NCI-H2171 treated with DMSO at 0.1 percent for 48 hours (cell line): ENCODE measurements at places on chromosomes 16 and 17.

DNA sequence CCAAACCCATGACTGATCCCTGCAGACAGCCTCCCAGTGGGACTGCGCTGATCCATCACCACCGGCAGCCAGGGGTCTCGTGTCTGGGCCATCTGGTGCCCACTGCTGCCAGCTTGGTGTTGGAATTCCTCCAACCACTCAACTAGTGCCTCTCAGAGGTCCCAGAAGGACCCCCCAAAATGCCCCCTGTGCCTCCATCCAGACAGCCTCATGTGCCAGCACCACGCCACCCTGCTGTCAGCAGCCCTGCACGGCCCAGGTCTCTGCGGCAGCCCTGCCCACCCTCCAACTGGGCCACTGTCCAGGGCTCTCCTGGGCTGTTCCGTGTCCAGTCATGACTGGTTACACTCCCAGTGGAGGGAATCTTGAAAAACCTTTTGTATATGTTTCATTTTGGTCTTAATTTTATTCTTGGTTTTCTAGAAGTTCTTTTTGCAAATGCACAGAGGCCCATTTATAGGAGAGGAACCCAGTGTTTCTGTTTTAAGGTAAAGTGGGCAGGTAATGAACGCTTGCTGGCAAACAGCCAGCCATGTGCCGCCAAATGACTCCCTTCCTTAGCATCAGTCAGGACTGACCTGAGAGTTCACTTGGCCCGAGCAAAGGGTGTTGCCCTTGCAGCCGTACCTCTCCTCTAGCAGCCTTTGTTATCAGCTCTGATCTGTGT, 34.6 kb downstream of the GRIN2C start:
- peak; percentile 85 for DNase-seq

DNA sequence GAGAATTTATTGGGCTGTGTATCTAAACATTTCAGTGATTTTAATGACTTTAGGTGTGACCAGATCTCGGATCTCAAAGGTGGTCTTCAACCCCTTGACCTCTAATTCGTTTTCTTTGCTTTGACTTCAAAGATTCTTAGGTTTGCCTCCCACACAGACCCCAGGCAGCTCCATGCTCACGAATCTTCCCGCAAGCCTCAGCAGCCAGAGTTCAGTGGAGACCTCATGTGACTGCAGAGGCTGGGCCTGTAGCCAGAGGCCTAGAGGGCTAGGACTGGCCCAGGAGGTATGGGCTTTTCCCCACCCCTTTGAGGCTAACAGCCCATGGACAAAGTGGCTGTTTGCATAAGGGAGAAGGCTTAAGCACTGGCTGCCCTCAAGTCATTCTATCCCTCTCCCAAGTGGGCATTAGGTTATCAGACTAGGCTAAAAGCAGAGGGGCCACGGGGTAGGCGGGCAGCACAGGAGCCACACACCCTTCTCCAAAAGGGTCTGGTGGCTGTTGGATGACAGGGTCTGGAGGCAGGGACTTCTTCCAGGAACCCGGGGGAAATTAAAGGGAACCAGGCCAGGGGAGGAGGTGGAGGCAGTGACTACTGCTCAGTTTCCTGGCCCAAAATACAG, 3.0 kb downstream of the HIRIP3 start:
- DNase-seq: no peak

DNA sequence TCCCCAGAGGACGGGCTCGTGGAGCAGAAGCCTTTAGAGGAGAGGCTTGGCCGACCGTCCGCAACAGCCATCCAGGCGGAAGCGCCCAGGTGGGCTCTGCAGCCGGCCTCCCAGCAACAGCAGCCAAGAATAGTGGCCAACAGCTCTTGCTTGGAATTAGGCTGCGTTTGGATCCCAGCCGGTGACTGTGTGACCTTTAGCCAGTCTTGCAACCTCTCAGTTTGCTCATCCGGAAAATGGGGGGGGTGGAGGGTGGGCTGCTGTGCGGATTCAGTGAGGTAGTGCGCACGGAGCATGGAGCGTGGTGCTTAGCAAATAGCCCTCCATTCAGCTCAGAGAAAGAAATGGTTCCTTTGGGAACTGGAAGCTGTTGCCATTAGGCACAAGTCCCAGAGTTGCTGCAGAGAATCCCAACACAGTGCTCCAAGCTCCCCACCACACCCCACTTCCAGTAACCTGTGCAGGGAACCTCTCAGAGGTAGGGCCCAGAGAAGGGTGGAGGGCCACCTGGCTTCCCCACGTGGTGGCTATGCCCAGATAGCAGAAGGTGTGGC, 46.7 kb downstream of the RTN4RL1 start:
- DNase-seq: no peak

DNA sequence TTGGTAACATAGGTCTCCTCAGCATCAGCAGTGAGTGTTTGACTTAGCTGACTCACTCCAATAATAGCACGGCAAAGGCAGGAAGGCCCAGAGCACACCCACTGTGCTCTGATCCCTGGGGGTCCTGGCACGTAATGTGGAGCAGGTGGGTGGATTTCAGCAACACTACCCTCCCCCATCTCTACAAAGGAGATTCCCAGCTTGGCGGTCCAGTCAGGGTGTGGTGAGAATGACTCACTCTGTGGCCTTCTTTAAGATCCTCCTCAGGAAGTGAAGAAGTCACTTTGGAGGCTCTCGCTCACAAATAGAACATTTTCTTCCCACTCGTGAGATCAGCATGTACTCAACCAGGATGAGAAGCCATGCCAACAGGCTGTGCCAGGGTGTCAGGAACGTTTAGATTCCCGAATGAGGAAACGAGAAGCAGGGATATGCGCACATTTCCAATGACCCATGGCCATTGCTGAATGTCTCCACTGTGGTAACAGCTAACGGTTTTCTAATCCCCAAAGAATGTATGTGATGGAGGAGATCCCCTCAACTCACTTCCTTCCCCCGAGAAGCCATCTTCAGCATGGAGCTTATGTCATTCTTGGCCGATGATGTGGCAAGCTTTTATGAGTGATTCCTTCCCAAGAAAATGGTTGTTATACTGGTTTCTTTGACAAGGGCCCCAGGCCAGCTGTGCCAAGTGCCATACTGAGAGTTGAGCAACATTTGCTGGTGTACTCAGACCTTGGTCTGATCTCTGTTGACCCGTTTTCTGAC, 365.2 kb downstream of the C16orf95 start:
- no peak for DNase-seq

DNA sequence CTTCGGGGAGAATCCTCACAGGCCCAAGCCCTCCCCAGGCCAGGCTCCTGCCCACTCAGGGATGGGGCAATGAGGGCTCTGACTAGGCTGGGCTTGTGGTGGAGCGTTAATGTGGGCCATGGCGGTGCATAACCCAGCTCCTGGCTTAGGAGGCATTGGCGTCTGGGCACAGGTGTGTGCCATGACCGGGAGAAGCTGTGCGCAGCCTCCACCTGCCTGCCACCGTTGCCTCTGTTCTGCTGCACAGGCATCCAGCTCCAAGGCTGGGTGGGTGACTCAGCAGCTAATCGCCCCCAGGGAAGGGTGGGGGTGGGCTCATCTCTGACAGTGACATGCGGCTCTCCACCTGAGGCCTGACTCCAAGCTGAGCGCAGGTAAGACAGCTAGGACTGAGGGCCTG, 3.5 kb upstream of the ARHGAP27 start:
- no peak for DNase-seq

GRCh38 chr16:70432356-70432722, 6.6 kb downstream of the ST3GAL2 start:
- no peak for DNase-seq

DNA sequence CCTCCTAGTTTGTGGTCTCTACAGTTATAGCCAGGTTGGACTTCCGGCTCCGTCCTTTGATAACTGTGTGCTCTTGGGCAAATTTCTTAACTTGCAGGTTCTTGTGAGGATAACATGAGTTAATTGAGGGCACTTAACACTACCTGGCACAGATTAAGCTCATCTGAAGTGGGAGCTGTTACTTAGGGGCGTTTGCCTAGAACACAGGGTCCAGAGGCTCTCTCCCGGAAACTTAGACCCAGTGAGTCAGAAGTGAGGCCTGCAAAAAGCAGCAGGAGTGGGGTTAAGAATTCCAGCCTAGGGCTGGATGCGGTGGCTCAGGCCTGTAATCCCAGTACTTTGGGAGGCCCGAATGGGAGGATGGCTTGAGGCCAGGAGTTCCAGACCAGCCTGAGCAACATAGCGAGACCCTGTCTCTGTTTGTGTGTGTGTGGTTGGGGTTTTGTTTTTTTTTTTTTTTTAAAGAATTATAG, 1.4 kb downstream of the MVP start:
- no peak for DNase-seq

DNA sequence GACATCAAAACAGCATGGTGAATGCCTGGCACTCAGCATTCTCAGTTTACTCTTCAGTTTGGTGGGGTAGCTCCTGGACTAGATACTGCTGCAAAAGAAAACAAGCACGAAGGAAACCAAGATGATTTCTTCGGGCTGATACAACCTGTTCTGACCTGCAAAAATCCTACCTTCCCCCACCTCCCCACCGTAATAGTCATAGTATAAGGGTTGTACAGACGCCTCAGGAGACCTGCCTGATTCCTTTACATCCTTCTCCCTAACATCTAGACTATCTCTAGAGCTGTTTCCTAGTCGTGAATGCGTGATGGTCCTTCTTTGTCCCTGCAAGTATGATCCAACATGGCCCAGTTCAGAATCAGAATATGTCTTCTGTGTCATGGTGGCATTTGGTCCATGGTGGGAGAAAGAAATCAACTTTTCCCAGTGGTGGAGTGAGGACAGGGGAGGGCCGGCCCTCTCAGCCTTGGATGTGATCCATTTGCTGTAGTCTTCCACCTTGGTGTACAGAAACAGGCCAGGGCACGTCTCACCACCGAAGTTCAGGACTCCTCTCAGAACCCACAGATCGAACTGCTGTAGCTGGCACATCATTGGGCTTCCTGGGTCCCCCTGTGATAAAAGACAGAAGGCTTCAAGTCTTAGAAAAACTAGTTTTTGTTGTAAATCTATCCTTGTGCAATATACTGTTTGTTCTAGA, 14.5 kb downstream of the PRSS54 start:
- DNase-seq: no peak

DNA sequence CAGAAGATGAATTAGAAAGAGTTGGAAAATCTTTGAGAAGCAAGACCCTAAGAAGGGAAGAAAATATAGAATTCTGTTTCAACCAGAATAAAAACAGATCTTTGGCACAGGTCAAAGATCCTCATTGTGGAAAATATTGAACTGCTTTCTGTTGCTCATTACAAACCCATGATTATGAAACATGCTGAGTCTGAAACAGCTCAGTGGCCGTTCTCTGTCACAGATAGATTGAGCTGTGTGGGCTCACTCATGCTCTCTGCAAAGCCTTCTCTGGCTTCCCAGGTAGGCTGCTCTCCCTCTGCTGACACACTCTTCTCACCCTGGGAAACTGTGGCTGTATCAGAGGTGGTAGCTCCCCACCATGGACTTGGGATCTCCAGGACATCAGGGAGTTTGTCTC, 3.4 kb upstream of the KRT38 start:
- no peak for DNase-seq

- no peak for DNase-seq
Observed at GRCh38 chr17:76989519-76989918, 121.3 kb downstream of the MGAT5B start.

GRCh38 chr16:7363422-7364417, 31.1 kb downstream of the RBFOX1 start:
- DNase-seq: no peak

DNA sequence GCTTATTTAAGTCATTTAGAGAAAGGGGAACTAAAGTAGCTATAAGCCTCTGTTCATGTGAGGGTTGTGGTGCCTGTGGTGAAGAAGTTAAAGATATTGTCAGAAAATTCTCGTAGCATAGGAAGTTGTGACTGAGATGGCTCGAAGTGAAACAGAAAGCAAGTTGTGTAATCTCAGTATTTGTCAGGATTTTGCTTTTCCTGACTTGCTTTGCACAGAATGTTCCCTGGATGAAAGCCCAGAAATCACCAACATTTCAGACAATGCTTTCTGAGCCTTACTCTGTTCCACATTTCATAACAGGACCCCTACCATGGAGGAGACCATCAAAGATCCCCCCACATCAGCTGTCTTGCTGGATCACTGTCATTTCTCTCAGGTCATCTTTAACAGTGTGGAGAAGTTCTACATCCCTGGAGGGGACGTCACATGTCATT, 10.6 kb downstream of the CALCOCO2 start:
- no peak for DNase-seq

DNA sequence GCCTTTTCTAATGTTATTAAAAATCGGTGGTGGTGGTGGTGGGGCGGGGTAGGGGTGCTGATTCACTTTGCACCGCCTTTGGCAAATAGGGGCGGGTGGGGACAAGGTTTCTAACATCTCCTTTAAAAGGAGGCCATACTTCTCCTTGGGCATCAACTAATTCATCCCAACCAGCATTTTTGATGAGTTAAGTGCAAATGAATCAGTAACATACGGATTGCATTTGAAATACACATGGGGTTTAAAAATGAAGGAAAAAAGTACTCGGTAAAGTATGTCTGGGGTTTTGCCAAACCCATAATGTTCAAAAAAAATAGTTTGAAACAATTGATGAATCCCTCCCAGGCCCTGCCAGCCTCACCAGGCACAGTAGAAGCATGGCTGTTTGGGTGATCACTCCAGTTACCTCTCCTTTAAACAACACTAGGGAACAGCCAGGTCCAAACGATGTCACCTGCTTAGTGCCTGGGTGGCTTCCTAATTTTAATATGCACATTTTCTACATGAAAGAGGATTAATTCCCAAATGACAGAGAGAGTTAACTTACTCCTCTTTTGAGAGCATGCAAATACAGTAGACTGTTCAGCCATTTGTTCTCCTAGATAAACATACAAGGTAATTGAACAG, 107.2 kb downstream of the ANKFN1 start:
- no peak for DNase-seq

DNA sequence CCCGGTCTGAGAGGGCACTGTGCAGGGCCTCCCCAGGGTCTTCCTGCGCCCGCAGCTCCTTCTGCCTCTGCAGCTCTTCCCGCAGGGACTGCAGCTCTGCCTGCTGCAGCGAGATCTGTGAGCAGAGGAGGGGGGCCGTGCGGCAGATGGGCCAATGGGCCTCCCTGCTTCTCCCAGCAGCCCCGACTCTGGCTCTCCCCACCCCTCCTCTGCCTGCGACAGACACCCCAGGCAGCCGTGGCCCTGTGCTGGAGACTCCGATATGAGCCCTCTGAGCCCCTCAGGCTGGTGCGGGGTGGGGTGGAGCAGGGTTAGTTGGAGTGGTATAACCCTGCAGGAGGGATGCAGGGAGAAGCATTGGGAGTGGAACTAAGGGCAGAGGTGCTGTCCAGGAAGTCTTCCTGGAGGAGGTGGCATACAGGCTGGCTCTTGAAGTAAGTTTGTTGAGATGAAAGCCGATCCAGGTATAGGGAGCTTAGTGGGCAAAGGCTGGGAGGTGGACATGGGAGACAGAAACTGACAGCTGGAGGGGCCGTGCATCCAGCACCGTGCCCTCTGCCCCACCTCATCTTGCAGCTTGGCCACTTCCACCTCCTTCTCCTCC, 5.0 kb downstream of the THOC6 start:
- DNase-seq: peak; percentile 76

- no peak for DNase-seq
Observed at GRCh38 chr16:78142788-78143187, 43.3 kb downstream of the WWOX start.

- DNase-seq: no peak
Observed at GRCh38 chr17:8994319-8994718, 27.0 kb upstream of the NTN1 start.
